Karpas-422 (cell line): ENCODE measurements at places on chromosomes 11 and 22.

- DNase-seq, result no peak
Observed at GRCh38 chr11:12073886-12074285, 36.5 kb upstream of the MICAL2 start.

GRCh38 chr11:27339941-27340340, 23.1 kb downstream of the CCDC34 start:
- DNase-seq, result no peak

GRCh38 chr11:99934008-99934407, 753.1 kb upstream of the ARHGAP42 start:
- no peak for DNase-seq

- DNase-seq, result no peak
Observed at GRCh38 chr11:33893711-33894397, 2.0 kb upstream of the LMO2 start.

GRCh38 chr11:29320196-29320595, 696.6 kb downstream of the KCNA4 start:
- DNase-seq, result no peak
